ENCODE measurements at places on chromosomes 12 and 14.

GRCh38 chr14:34257505-34257904, 204.5 kb downstream of the SPTSSA start:
- DNase-seq: no peak

DNA sequence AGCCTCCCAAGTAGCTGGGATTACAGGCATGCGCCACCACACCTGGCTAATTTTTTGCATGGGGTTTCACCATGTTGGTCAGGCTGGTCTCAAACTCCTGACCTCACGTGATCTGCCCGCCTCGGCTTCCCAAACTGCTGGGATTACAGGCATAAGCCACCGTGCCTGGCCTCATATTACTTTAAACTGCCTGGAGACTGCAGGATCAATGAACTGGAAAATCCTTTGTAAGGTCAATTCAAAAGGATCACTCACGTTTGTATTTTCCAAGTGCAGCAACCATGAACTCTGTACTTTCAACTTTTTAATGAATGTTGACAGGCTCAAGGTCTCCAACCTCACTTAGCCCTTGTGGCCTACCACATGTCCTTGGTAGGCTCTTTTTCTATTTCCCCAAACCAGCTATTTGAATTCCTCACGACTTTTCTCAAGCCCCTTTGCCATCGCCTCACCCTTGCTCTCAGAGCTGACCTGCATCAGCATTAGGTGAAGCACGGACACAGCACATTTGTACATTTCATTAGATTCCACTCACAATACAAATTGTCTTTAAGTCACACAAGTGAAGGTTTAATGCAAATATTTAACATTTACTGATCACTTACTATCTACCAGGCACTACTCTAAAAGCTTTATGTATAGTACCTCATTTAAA, 42.2 kb upstream of the GCH1 start:
- no peak for DNase-seq

DNA sequence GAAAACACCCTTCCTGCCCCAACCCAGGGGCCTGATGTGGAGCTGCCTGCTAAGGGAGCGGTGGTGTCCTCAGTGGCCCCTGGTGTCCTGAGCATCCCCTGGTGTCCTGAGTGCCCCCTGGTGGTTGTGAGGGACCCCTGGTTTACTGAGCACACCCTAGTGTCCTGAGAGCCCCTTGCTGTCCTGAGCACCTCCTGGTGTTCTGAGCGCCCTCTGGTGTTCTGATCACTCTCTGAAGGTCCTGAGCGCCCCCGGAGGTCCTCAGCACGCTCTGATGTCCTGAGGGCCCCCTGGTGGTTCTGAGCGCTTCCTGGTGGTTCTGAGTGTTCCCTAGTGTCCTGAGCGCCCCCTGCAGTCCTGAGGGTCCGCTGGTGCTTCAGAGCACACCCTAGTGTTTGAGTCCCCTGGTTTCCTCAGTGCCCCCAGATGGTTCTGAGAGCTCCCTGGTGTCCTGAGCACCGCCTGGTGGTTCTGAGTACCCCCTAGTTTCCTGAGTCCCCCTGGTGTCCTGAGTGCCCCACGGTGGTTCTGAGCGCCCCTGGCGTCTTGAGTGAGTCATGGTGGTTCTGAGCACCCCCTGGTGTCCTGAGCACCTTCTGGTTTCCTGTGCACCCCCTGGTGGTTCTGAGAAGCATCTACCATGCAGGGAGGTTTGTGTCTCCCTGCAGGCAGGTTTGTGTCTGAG, 1004.2 kb downstream of the TMEM121 start:
- DNase-seq: no peak

GRCh38 chr12:32400114-32400672, 835 bp downstream of the FGD4 start:
- DNase-seq: no peak

DNA sequence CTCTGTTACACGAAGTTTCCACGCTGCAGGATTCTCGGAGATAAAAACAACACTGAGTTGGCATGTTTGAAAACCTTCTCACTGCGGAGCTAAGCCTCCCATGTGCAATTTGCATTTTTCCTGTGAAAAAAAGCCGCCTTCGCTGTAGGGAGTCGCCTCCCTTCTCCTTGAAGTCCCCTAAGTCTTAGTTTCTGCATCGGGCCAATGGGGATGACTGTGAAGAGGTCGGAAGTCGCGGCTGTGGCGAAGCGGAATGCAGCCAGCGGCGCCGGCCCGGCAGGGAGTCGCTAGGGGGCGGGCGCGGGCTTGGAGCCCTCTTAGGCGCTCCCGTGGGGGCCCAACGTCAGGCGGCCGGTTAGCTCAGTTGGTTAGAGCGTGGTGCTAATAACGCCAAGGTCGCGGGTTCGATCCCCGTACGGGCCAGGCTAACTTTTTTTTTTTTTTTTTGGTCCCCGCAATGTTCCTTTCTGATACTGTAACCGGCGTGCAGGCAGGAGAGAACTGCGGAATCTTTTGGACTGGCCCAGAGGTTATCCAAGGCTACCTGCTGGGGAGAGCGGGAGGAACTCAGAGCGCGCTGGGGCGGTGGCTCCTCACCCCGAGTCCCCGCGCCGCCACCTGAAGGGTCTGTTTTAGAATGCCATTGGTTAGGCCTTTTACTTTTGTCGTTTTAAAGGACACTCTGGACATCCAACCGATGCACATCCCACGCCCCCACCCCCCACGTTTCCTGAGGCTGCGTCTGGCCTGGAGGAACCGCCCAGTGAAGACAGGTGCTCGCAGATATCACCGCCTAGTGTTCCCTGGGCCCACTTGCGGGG, 2.6 kb upstream of the ZNF839 start:
- peak; percentile 76 for DNase-seq

DNA sequence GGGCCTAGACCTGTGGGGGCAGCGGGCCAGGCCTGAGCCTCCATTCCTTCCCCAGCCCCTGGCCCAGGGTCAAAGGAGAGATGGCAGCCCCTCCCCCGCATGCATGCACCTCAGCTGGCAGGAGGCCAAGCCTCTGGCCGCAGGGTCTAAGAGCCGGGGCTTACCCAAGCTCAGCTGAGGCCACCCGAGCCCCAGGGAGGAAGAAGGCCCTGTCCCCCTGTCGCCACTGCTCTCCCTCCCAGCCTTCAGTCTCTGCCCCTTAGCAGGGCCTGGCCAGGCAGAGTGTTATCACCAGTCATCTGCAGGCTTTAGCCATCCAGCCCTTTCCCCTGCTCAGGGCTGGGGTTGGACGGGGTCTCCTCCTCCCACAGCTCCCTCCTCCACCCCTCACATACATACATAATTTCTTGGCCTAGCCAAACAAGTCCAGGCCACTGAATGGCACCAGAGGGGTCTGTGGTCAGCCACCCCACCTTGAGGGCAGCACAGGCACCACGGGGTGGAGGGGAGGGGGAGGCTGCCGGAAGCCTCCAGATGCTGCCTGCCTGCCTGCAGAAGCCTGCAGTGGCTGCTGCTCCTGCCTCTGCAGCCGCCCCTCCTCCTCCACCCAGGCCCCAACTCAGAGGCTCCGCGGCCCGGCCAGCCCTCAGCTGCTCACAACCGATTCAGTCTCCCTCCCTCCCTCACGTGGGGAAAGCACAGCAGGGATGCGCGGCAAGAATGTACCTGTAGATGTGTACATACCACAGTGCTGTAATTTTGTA, 22.8 kb downstream of the RAB35 start:
- no peak for DNase-seq

- DNase-seq: no peak
These were observed 66.4 kb downstream of the UNC79 start for GRCh38 chr14:93496856-93497741.

GRCh38 chr12:30643366-30643765, 52.3 kb downstream of the IPO8 start:
- no peak for DNase-seq

GRCh38 chr12:66371982-66372381, 69.7 kb downstream of the HELB start:
- DNase-seq: no peak

DNA sequence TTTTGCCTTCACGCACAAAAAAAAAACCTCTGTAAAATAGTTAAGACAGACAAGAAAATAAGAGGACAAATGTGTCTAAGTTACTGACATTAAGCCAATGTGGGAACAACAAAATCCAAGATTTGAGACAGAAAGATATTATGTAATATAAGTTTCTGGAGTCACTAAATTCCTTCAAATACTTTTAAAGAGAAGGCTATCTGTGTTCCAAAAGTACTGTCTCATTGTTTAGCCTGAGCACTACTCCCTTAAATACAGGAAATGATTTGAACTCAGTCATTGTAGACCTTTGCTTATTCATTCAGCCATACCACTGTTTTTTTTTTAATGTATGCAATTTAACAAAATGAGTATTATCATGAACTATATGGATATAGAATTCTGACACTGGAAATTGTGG, 82.7 kb upstream of the KITLG start:
- no peak for DNase-seq

GRCh38 chr14:36556811-36557433, 25.5 kb downstream of the NKX2-8 start:
- DNase-seq: peak; percentile 79
